Aorta (tissue), 5 donors: ENCODE measurements at places on chromosomes 13 and 19.

DNA sequence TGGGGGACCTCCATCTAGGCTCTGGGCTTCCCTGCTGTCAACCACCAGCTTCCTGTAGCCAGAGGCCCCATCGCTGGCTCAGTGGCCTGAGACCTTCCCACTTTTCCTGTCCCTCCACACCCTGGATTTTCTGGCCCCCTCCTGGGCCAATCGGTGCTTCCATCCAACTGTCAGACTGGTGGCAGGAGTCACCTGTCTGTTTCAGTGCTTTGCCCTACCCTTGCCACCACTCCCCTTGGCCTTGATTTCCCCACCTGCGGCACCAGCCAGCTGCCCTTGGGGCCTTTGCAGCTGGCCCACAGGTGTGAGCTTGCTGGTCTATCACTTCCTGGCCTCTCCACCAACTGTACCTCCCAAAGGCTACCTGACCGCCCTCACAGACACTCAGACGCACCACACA lies 12.5 kb downstream of the VSIG10L start:
- peak; percentile 61 for DNase-seq

DNA sequence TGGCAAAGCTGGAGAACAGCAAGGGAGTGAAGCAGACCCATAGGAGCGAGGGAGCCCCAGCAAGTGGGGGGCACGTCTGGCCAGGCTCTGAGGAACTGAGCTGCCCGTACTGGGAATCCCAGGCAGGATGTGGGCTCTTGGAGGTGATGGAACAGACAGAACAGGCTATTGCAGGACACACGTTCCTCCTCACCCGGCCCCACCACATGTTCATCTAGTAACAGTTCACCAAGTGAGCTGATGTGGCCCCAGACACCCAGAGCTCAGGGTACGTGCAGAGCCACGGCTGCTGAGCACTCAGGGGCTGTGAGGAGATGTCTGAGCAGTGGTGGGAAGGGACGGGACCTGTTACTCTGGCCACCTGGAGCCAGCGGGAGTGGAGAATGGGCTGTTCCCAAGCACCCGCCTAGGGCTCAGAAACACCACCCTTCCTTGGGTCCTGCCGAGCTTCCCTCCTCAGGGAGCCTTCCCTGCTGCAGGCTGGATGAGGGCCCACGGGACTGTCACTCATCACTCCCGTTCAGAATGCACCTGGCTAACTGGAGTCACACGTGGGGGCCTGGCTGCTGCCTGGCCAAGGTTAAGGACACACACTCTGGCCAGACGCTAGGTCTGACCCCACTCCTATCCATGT lies 18.4 kb downstream of the ELL start:
- DNase-seq, result no peak

GRCh38 chr13:30466358-30466714 lies 600 bp upstream of the HMGB1 start:
- no peak for DNase-seq

- DNase-seq, result no peak
Observed at GRCh38 chr19:15631817-15632216, 8.9 kb upstream of the CYP4F3 start.

DNA sequence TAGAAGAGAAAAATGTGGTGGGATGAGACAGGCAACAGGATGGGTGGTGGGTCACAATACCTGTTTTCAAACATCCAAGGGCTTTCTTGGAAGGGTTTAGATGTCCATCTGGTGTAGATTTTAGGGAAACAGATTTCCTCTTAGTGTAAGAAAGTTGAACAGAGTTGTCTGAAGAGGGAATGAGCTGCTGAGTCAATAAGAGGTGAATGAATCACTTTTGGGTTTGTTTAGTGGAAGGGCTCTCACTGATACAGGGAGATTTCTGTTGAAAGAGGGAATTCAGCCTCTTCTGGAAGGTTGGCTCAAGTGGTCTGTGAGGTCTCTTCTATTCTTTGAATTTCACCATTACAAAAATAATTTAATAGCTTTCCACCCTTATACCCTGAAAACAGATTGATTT lies 54.6 kb downstream of the LACC1 start:
- DNase-seq, result no peak

DNA sequence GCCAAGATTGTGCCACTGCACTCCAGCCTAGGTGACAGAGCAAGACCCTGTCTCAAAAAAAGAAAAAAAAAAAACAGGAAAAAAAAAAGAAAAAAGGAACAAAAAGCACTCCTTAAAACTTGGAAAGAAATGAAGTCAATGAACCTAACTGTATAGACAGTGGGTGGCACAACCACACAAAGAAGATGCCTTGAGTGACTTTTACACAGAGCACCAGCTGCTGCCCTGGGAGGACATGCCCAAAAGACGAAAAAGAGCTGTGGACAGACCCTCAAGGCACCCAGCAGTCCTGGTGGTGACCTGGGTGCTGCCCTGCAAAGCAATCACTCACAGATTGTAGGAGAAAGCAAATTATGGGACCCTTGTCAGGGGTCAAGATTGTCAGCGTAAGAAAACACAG lies 5.9 kb upstream of the LAMP1 start:
- DNase-seq, result no peak

GRCh38 chr13:51733374-51734298 lies 70.3 kb downstream of the DHRS12 start:
- DNase-seq, result no peak

GRCh38 chr19:17052439-17052838 lies 22.8 kb downstream of the HAUS8 start:
- no peak for DNase-seq

- DNase-seq, result no peak
Observed at GRCh38 chr13:102978168-102978567, 88.0 kb downstream of the SLC10A2 start.

- DNase-seq, result no peak
Observed at GRCh38 chr13:45615501-45616101, at the start of gene ERICH6B. Gene ERICH6B (minus strand): TSS chr13:45615739. CDS start chr13:45597005, 18,734 bp downstream.

DNA sequence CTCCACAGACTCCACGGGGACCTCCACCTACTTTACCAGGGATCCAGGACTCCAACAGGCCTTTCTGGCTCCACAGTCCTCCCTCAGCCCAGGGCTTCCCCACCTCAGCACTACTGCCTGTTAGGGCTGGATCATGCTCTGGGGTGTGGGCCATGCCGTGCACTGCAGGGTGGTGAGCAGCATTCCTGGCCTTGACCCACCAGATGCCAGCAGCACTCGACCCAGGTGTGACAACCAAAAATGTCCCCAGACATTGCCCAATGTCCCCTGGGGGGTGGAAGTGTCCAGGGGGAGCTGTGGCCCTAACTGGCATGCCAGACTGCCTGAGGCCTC lies 42.0 kb downstream of the EPS15L1 start:
- DNase-seq, result no peak

GRCh38 chr13:45873491-45874325 lies 22.2 kb upstream of the SIAH3 start:
- no peak for DNase-seq

- DNase-seq, result no peak
Observed at GRCh38 chr13:51221674-51222036, 543 bp upstream of the FAM124A start.

- no peak for DNase-seq
Observed at GRCh38 chr19:5905114-5905778, 574 bp downstream of the VMAC start.

DNA sequence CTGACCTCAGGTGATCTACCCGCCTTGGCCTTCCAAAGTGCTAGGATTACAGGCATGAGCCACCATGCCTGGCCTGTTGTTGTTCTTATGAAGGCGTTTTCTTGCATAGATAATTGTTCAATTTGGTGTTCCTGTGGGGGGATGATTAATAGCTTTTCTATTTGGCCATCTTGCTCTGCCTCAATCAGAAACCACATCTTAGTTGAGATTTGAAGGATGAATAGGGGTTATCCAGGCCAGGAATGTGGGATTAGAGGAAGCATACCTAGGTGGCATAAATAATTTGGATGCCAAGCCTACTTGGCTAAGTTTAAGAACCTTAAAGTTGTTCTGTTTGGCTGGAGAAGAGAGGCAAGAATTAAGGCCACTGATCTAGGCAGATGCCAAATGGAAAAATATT lies 44.4 kb downstream of the CCNA1 start:
- no peak for DNase-seq

DNA sequence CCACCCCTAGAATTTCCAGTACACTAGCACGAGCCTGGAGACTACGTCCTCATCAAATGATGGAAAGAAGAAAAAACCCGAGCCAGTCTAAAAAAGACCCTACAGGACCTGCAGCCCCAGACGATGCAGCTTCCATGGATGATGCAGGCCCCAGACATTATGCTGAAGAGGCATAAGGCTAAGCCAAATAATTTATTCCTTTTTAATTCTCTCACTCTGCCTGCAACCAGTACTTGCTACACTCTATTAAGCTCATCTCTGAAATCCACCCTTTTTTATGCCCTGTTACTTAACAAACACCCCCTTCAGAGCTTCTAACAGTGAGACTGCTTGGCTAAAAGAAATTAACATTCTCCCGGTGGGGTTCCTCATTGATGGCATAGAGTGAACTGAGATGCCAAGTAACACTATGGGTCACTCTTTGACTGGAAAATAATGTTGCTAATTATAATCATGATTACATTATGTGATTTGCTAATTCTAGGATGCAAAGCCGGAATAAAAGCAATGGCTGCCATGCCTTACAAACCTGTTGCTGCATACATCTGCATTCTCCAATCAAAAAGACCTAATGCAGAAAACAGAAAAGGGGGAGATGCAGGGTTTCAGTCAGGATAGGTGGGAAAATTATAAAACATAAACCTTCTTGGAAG lies 1462.4 kb downstream of the UQCRFS1 start:
- no peak for DNase-seq

DNA sequence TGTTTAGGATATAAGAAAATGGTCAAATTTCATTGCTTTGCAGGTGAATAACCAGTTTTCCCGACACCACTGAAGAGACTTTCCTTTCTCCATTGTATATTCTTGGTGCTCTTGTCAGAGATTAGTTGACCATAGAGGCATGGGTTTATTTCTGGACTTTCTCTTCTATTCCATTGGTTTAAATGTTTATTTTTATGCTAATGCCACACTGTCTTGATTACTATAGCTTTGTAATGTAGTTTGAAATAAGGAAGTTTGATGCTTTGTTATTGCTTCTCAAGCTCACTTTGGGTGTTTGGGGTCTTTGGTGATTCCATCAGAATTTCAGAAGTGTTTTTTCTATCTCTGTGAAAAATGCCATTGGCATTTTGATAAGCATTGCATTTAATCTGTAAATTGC lies 190.0 kb upstream of the SPRY2 start:
- DNase-seq, result no peak

DNA sequence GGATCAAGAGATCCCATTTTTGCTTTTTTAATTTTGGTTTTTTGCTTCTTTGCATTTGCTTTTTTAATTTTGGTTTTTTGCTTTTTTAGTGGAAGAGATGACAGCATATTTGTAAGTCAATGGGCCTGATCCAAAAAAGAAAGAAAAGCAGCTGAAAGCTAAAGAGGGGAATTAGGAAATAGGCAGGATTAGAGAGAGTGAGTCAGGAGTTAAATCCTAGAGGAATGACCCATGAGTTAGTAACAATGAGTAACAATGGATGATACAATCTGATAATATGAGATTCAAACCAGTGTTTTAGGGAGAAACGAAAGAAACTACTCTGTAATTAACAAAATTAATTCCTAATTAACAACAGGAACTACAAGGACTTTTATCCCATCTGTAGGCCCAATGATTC lies 111.2 kb upstream of the SGCG start:
- DNase-seq, result no peak

- peak; percentile 61 for DNase-seq
Observed at GRCh38 chr19:45569619-45570421, 14.8 kb downstream of the OPA3 start.

DNA sequence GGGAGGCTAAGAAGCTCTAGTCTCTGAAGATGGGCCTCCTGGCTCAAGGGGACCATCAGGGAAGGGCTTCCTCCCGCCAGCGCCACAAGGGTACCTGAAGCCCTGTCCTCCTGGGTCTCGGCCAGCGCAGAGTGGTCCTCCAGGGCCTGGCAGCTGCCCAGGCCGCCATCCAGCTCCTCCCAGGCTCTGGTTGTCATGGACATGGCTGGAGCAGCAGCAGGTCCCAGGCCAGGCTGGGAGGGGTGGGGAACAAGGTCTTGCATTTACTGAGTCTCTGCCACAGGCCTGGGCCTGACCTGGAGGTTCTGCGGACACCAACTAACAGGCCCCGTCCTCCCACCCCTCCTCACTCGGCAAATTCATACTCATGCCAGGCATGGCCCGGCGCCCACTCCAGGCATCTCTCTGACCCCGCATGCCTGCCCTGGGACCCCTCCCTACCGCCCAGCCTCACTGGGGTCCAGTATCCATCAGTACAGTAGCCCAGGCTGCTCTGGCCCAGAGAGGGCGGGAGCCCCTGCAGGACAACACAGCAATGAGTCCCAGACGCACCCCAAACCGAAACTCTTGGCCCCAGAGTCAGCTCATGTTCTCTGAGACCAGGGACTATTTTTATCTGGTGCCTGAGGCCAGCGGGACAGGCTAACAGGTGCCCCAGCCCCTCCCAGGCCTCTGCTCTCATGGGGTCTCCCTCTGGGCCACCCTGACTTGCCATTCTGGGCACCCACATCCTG lies 938 bp downstream of the JSRP1 start:
- no peak for DNase-seq

GRCh38 chr13:27442071-27442647 lies 8.2 kb downstream of the MTIF3 start:
- DNase-seq, result no peak

GRCh38 chr19:56740501-56740900 lies 68.9 kb upstream of the ZNF835 start:
- DNase-seq, result no peak

- DNase-seq, result no peak
Observed at GRCh38 chr13:29439601-29440388, 155.7 kb downstream of the SLC7A1 start.

GRCh38 chr13:39322836-39323585 lies 280.0 kb downstream of the LHFPL6 start:
- DNase-seq, result no peak

- DNase-seq, result no peak
Observed at GRCh38 chr13:41720839-41721561, 239.9 kb downstream of the VWA8 start.

DNA sequence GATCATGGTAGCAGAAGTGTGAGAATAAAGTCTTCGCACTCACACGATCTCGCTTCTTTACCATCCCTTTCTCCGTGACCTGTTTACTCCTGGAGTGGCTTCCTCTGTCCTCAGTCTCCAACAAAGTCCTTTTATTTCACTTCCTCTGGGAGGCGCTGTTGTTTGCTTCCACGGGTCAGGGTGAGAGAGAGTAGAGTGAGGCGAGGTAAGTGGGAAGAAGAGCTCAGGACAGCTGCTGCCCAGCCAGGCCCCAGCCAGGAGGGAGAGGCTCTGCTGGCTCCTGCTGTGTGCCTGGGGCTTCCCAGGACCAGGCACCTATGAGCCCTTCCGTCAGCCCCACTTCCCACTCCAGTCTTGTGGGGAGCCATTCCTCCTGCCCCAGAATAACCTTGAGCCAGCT lies 242.1 kb downstream of the FGF9 start:
- DNase-seq, result no peak
